Activated CD4-positive, alpha-beta T cell treated with anti-CD3 and anti-CD28 coated beads, Interleukin-2, amount 10 ng/mL, durations not matched to agents 7 days and 5 days (primary cell): ENCODE measurements at places on chromosomes 1 and 21. TPM values are rescaled to one million over a fixed set of nuclear protein-coding genes. Genes with fewer than 3 reads are reported as not detected.

DNA sequence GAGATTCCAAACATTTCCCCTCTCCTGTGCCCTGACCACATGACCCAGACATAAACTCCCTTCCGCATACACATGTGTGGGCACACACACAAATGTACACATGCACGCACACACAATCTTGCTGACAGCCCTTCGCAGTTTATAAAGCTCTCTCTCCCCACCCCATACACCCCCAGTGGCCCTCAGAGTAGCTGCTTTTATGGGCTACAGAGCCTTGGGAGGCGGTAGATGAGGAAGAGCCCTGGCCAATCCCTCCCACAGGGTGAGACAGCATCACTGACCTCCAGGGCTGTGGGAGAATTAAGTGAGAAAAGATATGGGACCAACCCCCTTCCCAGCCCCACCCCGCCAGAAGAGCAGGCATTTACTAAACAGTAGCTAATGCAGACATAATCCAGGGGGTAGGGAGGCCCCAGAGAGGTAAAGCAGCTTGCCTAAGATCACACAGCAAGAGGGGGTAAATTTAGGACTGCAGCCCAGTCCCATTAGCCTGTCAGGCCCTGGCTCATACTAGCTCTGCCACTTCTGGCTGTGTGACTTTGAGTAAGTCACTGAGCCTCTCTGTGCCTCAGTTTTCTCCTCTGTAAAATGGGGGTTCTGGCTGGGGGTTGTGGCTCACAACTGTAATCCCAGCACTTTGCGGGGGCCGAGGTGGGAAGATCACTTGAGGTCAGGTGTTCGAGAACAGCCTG, 5.1 kb downstream of the SDC3 start:
- no peak overlapping the region for H3K4me3 ChIP-seq
- DNase-seq = no peak
- no peak overlapping the region for H3K27ac ChIP-seq
- H3K27me3 ChIP-seq = peaks cover 30% of the 10 kb centered on the region
- peaks cover 2% of the 10 kb centered on the region for H3K36me3 ChIP-seq

DNA sequence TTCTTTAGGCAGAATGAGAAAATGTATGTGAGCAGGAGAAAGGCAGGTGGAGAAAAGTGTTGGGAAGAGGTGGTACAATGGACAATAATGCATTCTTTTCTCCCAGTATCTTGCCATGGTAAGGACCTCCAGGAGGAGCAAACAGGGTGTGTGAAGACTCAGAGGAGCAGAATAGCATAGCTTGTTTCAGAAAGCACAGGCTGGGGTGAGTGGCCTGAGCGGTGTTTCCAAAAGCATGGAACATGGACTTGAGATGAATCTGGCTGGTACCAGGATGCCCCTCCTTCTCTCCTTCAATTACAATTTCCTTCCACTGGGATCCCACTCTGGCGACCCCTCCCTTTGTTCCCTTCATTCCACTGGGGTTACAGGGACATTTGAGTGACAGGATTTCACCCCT, 123.4 kb upstream of the TNR start:
- no peak for DNase-seq
- no peak overlapping the region for H3K27ac ChIP-seq
- no peaks in the 10 kb centered on the region for H3K27me3 ChIP-seq
- H3K36me3 ChIP-seq = no peaks in the 10 kb centered on the region
- H3K4me1 ChIP-seq = no peaks in the 10 kb centered on the region

- no peak for DNase-seq
- H3K27me3 ChIP-seq = no peaks in the 10 kb centered on the region
- H3K27ac ChIP-seq = no peak overlapping the region
- H3K36me3 ChIP-seq = peaks cover 1% of the 10 kb centered on the region
Measured at GRCh38 chr1:32980080-32980479, 15.5 kb upstream of the RNF19B start.

- H3K4me3 ChIP-seq = no peak overlapping the region
- H3K4me1 ChIP-seq = no peaks in the 10 kb centered on the region
- H3K36me3 ChIP-seq = no peaks in the 10 kb centered on the region
- DNase-seq = no peak
- no peaks in the 10 kb centered on the region for H3K27me3 ChIP-seq
- no peak overlapping the region for H3K27ac ChIP-seq
Measured at GRCh38 chr1:221865808-221866207, 123.9 kb upstream of the DUSP10 start.

DNA sequence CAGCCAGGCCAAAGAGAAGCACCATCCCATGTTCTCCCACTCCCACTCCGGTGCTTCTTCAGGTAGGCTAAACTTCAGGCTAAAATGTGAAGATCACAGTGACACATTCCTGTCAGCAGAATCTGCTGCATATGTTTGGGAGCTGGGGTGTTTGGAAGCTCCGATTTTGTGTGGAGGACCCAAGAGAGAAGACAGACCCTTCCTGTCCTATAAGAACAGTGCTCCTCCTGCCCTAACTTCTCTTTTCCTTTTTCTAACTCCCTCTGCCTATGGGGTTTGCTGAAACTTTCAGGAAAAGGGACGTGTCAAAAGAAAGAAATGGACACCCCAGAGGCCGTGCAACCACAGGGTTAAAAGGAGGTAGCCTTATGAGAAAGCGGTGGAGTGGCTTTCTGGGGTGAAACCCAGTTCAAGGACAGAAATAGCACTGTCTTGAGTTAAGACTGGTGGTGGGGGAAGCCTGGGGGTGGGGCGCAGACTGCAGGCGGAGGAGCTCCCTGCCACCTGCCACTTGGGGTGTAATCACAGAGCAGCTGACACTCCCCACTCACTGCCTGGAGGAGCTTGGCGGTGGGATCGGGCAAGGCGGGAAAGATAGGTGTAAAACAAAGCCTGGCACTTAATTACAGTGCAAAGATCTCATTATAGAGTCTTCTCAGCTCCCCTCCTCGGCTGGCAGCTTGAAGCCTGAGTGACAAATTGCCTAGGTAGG, 645 bp upstream of the TLR5 start:
- DNase-seq = peak; percentile 38
- peak overlapping the region; percentile 61 for H3K4me3 ChIP-seq

DNA sequence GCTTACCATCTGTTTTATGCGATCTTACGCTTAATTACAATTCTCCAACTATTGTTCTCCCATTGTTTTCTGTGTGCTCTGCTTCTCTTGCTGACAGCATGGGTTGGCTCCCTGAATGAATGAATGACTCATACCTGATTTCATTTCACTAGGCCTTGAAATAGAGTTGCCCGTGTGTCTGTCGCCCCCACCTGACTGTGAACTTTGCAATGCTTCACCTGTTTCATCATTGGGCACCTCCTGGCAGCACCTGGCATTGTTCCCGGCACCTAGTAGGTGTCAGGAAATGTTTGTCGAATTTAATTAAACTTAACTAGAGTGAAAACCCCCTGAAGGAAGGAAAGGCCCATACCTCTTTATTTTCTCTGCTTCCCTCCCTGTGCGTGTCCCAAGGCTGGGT, 120.5 kb upstream of the KLHDC7A start:
- H3K27ac ChIP-seq = no peak overlapping the region
- H3K36me3 ChIP-seq = no peaks in the 10 kb centered on the region
- DNase-seq = no peak
- no peaks in the 10 kb centered on the region for H3K4me1 ChIP-seq
- H3K27me3 ChIP-seq = peaks cover 1% of the 10 kb centered on the region
- no peak overlapping the region for H3K4me3 ChIP-seq

GRCh38 chr1:2300004-2300771, 72.1 kb downstream of the SKI start:
- peaks cover 17% of the 10 kb centered on the region for H3K36me3 ChIP-seq
- peak overlapping the region; percentile 75 for H3K4me3 ChIP-seq
- H3K27me3 ChIP-seq = no peaks in the 10 kb centered on the region
- DNase-seq = peak; percentile 81

DNA sequence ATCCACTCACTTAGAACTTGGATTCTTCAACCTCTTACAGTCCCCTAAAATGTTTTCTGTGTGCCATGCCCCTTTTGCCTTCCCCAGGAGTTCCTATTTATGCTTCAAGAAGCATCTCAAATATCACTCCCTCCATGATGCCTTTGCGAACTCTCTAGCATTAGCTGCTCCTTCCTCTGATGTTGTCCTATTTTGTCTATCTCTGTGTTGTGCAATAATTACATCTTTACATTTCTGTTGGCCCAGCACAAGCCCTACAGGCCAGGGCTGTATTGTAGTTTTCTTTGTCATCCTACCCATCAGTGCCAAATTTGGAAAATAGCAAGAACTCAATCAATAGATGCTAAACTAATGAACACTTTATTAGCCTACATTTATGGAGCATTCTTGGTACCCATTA, 125.8 kb downstream of the ST6GALNAC5 start:
- H3K4me3 ChIP-seq = no peak overlapping the region
- no peaks in the 10 kb centered on the region for H3K4me1 ChIP-seq
- no peaks in the 10 kb centered on the region for H3K36me3 ChIP-seq
- H3K27me3 ChIP-seq = no peaks in the 10 kb centered on the region
- H3K27ac ChIP-seq = no peak overlapping the region
- no peak for DNase-seq

DNA sequence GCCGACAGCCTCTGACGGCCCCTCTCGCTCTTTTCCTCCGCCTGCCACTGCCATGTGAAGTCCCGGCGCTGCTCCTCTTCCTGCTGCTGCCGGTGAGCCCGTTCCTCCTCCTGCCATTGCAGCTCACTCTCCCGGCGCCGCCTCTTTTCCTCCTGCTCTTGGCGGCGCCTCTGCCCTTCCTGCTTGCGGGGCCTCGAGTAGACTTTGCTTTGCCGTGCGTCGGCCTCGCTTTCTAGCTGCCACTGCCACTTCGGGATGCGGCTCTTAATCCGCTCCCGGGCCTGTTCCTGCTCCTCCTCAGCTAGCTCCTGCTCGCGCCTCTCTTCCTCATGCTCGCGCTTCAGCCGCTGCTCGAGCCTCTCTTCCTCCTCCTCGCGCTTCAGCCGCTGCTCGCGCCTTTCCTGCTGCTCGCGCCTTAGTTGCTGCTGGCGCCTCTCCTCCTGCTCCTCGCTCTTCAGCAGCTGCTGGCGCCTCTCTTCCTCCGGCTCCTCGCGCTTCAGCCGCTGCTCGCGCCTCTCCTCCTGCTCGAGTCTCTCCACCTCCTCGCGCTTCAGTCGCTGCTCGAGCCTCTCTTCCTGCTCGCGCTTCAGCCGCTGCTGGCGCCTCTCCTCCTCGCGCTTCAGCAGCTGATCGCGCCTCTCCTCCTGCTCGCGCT, 4.3 kb downstream of the TCHH start:
- peak; percentile 33 for DNase-seq
- H3K27ac ChIP-seq = no peak overlapping the region
- peaks cover 3% of the 10 kb centered on the region for H3K36me3 ChIP-seq
- no peaks in the 10 kb centered on the region for H3K4me1 ChIP-seq

- peaks cover 45% of the 10 kb centered on the region for H3K36me3 ChIP-seq
- H3K27me3 ChIP-seq = no peaks in the 10 kb centered on the region
- peak overlapping the region; percentile 99 for H3K27ac ChIP-seq
- peak overlapping the region; percentile 99 for H3K4me3 ChIP-seq
- DNase-seq = peak; percentile 51
Measured at GRCh38 chr1:204410688-204411450, 748 bp downstream of the PPP1R15B start.

GNG12 gene
- total RNA-seq = 0.04 TPM

PDC gene
- total RNA-seq = not detected

LCE3E gene
- total RNA-seq = not detected

MYCL gene
- not detected for total RNA-seq
